Activated T-cell treated with anti-CD3 and anti-CD28 coated beads, Interleukin-2, amount 50 U/mL, for 72 hours (primary cell): ENCODE measurements at places on chromosomes 5 and 9.
A peak's percentile ranks its signal among the peaks of the same experiment; 100 is the strongest.

- no peak for DNase-seq
Observed at GRCh38 chr5:135055396-135055795, 21.4 kb upstream of the PITX1 start.

DNA sequence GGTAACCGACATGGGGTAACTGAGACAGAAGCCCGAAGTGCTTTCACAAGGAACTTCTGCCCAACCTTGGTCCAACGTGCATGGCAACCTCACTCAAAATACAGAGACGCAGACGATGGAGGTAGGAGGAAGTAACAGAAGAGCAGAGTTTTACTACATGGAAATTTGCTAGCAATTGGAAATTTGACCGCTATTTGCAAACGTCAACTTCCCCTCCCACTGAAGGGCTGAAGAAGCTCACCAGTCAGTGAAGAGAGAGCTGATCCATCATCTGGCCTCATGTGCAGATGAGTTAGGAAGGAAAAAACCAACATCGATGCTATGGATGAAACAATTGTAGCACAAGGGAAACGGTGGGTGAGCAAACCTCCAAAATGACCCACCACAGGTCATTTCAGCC is 196.7 kb downstream of the RGS3 start:
- no peak for DNase-seq

DNA sequence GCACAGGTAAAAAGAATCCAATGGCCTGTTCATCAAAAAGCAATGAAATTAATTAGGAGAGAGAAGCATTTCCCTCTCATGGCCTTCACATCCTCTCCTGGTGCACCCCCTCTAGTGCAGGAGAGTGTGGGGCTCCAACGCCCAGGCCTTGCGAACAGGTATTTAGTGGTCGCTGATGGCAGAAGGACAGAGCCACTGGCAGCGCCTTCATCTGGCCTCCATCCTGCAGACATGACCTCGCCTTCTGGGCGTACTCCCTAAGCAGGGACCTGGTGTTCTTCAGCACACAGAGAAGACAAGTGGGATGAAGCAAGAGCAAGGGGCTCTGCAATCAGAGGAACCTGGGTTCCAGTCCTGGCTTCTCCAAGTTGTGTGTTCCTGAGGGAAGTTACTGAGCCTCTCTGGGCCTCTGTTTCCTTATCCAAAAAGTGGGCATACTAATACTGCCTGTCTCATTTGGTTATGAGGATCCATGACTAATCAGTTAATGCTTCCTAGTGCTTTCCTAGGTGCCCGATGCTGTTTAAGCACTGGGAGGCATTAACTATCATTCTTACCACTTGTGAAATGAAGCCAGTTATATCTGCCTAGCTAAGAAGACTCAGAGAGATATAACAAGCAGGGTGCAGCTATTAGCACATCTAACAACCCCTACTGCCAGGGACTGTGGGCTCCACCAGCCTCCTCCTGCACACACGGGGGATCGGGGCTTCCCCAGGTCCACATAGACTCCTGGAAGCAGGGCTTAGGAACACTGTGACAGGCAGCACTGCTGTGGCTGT is 77.3 kb downstream of the SEMA4D start:
- no peak for DNase-seq

GRCh38 chr9:107739601-107740082 is 250.1 kb upstream of the KLF4 start:
- no peak for DNase-seq

- no peak for DNase-seq
Observed at GRCh38 chr5:126139773-126140172, 283.4 kb upstream of the GRAMD2B start.

- DNase-seq, result no peak
Observed at GRCh38 chr5:32760091-32760509, 49.0 kb downstream of the NPR3 start.

DNA sequence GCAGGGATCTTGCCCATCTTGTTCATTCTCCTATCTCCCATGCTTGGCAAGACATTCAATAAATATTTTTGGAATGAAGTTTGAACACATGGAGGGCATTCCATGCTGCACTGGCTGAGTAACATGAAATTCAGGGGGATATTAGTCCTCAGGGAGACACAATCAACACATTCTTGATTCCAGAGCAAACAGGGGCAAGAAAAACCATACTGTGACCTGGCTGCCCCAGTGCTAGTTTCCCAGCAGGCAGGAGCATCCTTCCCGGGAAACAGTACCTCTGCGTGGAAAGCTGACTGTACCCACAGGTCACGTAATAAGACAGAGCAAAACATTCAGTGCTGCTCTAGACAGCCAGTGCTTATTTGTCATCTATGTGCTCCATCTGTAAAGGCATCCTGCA is 66.3 kb upstream of the SPOCK1 start:
- DNase-seq, result no peak

DNA sequence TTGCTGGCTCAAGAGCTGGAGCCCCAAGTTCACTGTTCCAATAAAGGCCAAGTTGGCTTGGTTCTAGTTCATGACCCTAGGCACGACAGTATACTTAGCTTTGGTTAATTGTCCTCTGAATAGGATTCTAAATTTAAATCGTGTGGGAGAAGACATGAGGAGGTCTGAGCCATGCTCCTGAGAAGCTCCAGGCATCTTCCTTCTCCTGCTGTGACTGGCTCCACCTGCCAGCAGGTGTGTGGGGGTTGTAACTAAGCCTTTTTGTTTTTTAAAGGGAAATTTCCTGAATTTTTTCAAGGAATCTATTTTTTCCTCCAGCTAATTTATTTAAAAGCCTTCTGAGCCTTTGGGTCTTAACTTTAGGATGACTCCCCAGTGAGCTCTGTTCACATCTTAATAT is 20.2 kb upstream of the TRIM36 start:
- DNase-seq, result no peak

- DNase-seq, result peak; percentile 25
Observed at GRCh38 chr9:128892221-128892921, 10.4 kb downstream of the LRRC8A start.

GRCh38 chr5:127772531-127772930 is 69.3 kb downstream of the CCDC192 start:
- no peak for DNase-seq

GRCh38 chr5:41252036-41252435 is 38.7 kb upstream of the C6 start:
- no peak for DNase-seq

GRCh38 chr9:33250458-33250995 is 10.6 kb downstream of the SPINK4 start:
- DNase-seq, result no peak

DNA sequence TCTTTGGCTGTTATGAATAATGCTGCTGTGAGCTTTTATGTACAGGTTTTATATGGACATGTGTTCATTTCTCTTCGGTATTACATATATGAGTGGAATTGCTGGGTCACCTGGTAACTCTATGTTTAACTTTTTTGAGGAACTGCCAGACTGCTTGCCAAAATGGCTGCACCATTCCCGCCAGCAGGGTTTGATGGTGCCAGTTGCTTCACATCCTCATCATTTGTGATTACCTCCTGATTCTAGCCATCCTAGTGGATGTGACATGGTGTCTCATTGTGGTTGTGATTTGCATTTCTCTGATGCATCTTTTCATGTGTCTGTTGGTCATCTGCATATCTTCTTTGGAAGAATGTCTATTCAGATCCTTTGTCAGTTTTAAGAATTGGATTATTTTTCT is 10.7 kb downstream of the NANS start:
- no peak for DNase-seq

GRCh38 chr5:38607396-38607795 is 51.0 kb upstream of the LIFR start:
- DNase-seq, result no peak

GRCh38 chr5:5105531-5105930 is 34.6 kb upstream of the ADAMTS16 start:
- DNase-seq, result no peak

GRCh38 chr9:15206903-15207696 is 99.9 kb downstream of the TTC39B start:
- DNase-seq, result no peak

DNA sequence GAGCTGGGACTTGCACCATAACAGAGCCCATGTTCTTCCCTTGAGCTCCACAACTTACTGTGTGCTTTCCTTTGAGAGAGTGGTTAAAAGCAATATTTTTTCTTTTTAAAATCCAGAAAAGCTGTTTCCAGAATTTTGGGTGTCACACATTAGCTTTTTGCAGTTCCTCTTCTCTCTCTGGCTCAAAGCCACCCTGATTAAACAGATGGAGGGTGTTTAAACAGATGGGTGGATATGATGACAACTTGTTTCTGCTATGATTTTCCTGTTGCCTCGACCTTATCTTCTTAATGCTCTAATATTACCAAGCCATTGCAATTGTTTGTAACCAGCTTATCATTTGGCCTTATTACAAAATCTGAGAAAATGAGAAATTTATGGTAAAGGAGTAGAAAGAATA is 22.9 kb upstream of the CFAP95 start:
- DNase-seq, result no peak

- no peak for DNase-seq
Observed at GRCh38 chr5:120436996-120437395, 27.1 kb upstream of the PRR16 start.

DNA sequence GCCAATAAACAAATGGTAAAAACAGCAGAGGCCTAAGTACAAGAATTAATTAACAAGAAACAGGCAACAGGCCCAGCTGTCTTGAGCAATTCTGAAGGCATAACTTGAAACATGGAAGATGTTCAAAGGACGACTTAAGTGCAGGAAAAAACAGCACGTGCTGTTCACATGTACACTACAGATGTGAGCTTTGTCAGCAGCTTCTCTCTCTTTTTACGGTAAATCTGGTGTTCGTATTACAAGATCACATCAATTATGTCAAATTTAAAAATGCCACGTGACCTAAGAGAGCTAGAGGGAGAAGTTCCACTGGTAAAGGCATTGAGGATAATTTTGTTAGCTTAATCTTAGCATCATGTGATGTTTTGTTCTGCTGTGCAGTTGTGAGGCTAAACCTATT is 281.1 kb downstream of the PSAT1 start:
- no peak for DNase-seq

DNA sequence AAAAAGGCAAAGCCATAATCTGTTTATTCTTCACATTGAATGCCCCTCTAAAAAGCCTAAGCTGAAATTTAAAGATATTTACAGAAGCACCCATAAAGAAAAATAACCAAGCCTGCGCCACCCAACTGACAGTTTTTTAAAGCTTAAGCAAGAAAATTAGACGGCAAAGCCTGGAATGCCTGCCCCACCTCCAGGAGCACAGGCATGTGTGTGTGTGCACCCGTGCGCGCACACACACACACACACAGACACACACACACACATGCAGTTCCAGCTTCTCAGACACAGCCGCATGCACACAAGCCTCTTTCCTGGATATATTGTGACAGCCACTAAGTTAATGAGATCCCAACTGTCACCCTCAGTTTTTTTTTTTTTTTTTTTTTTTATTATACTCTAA is 88.2 kb downstream of the FRMD3 start:
- DNase-seq, result no peak

DNA sequence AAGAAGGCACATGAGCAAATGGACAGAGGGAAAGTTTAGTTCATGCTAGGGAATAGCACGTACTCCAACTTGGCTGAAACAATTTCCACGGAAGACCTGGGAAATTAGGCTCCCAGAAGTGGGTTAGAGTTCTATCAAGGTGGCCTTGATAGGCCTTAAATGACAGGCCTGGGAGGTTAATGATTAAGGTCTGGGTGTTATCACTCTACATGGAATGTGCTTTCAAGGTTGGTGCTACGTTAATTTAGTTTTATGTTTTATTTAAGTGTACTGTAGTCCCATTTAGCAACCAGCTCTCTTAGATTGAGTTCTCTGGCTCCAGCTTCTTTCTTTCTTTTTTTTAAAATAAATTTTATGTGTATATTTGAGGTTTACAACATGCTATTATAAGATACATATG is 121.4 kb upstream of the MEF2C start:
- DNase-seq, result no peak

DNA sequence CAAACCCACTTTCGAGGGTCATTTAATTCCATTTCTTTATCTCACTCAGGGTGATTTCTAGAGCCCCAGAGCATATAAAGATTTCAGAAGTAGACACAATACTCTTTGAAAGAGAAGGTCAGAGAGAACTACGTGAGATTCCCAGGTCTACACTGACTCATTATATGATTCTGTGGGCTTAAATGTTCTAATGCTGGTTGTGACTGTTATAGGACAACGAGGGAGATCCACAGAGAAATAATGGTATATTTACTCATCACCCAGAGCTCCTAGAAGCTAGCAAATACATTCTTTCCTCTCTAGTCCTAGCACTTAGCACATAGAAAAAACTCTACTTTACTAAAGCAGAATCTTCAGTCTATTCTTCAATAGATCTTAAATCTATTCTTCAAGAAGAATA is 39.4 kb upstream of the GRAMD2B start:
- no peak for DNase-seq

DNA sequence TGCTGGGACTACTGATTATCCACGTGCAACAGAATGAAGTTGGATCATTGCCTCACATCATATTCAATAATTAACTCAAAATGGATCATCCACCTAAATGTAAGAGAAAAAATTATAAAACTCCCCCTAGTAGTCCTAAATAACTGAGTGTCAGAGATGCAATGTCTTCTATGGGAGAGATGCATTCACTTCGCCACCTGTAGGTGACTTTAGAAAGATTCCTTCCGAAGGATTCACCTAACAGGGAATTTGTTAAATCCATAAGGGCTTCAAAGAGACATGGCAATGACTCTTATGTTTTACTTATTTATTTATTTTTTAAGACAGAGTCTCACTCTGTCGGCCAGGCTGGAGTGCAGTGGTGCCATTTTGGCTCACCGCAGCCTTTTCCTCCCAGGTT is 526.0 kb downstream of the MTRR start:
- DNase-seq, result no peak

GRCh38 chr5:111743988-111744387 is 13.0 kb downstream of the NREP start:
- DNase-seq, result no peak

- no peak for DNase-seq
Observed at GRCh38 chr5:136016945-136017530, 11.8 kb upstream of the TGFBI start.

DNA sequence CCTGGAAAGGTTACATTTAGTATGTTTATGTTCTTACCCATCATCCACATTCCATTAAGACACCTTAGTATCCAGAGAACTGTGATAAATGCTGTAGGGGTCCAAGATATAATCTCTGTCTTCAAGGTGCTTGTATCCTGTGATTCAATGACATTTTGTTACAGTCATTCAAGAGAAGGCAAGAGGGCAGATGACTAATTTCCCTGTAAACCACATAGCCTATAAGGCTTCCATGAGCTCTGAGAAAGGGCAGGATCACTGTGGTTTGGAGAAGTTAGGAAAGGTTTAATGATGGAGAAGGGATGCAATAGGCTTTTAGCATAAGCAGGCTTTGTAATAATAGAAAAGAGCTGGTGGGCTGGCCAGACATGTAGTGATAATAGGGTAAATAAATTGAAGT is 40.0 kb downstream of the PAPPA start:
- DNase-seq, result no peak

DNA sequence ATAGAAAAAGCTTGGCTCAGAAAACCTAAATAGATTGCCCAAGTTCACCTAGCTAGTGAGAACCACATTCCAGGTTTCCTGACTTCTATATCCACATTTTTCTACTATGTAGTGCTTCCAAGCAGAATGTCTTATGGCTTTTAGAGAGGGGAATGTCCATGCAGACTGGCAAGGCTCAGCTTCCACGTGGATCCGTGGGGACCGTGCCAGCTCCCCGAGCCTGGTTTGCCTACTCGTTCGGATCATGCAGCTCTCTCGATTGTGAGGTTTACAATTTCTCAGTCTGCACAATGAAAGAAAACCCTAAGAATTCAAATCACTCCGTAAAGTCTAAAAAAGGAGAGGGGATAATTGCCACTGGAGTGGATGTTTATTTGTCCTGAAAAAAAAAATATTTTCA is 256.5 kb upstream of the NR4A3 start:
- no peak for DNase-seq
